ENCODE measurements at places on chromosomes 7 and 10. TPM values are rescaled to one million over a fixed set of nuclear protein-coding genes. Genes with fewer than 3 reads are reported as not detected.

- H3K27ac ChIP-seq: no peak overlapping the region
- H3K4me3 ChIP-seq: no peak overlapping the region
- H3K36me3 ChIP-seq: no peaks in the 10 kb centered on the region
Measured at GRCh38 chr7:46173476-46174195, 252.6 kb upstream of the IGFBP3 start.

- 0 out of 2 replicates have a peak, but pooled peaks cover 3% of the 10 kb centered on the region for H3K4me1 ChIP-seq
- H3K4me3 ChIP-seq: no peak overlapping the region
- no peak overlapping the region for H3K27ac ChIP-seq
- DNase-seq: no peak
- H3K36me3 ChIP-seq: no peaks in the 10 kb centered on the region
Measured at GRCh38 chr7:150986099-150986512, 4.7 kb upstream of the NOS3 start.

GRCh38 chr7:72394016-72394415 is 18.1 kb downstream of the CALN1 start:
- no peaks in the 10 kb centered on the region for H3K36me3 ChIP-seq
- H3K4me3 ChIP-seq: no peak overlapping the region
- H3K27ac ChIP-seq: no peak overlapping the region
- no peaks in the 10 kb centered on the region for H3K4me1 ChIP-seq
- no peak for DNase-seq

GRCh38 chr10:65350611-65351010 is 1575.2 kb upstream of the LRRTM3 start:
- no peak for DNase-seq
- no peaks in the 10 kb centered on the region for H3K4me1 ChIP-seq

DNA sequence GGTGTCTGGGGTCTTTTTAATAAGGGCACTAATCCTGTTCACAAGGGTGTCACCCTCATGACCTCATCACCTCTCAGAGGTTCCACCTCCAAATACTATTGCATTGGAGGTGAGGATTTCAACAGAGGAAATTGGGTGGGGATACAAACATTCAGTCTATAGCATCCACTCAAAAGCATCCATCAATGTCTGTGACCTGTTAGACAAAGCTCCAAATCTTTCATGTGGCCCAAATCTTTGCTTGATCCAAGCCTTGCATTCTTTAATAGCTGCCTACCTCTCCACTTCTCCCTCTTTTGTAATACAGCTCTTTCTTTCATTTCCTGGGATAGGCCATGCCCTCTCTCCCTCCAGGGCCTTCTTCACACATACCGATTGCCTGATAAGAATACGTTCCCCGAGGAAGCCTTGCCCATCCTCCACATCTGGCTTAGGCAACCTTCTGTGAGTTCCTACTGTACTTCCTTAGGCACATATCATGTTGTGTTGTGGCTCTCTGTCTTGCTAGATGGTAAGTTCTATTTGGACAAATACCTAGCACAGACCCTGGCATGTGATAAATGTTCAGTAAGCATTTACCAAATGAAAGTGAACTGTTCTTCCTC is 66.1 kb downstream of the CREM start:
- no peaks in the 10 kb centered on the region for H3K27me3 ChIP-seq
- H3K4me1 ChIP-seq: peaks cover 7% of the 10 kb centered on the region
- no peak overlapping the region for H3K27ac ChIP-seq

DNA sequence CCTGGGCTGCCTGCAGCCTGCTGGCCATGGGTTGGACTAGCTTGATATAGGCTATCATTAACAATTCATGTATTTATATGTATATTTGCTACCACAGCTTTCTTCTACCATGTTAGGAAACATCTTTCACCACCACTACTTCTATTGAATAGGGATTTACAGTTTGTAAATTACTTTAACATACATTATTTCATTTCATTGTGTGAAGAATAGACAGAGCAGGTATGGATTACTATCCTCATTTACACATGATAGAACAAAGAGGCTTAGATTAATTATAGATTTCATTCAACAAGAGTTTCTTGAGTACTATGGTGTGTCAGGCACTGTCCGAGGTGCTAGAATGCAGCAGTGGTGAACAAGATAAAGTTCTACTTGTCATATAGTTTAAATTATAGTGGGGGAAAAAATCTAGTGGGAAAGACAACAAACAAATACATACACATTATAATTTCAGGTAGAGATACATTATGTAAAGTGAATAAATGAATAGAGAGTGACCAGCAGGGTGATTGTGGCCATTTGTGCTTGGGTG is 20.6 kb downstream of the VTI1A start:
- H3K4me1 ChIP-seq: no peaks in the 10 kb centered on the region
- no peak overlapping the region for H3K27ac ChIP-seq
- no peak overlapping the region for H3K4me3 ChIP-seq

DNA sequence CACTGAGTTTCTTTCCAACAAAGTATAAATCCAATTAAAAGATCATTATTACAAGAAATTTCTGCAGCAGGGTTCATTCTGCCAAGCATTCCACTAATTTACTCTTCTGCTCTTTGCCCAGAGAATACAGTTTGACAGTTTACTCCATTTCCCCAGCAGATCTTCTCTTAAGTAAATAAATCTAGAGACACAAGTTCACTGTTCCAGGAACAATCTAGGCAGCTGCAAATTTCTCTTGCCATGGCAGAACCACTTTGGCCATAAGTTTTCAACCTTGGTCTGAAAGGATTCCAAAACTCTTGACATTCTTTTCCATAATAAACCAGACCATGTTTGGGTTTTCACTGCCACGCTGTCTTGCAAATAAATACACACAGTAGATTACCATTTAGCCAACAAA is 11.5 kb downstream of the RGS10 start:
- H3K27ac ChIP-seq: no peak overlapping the region
- peak; percentile 42 for DNase-seq
- no peak overlapping the region for H3K4me3 ChIP-seq
- no peaks in the 10 kb centered on the region for H3K36me3 ChIP-seq
- H3K27me3 ChIP-seq: no peaks in the 10 kb centered on the region

DNA sequence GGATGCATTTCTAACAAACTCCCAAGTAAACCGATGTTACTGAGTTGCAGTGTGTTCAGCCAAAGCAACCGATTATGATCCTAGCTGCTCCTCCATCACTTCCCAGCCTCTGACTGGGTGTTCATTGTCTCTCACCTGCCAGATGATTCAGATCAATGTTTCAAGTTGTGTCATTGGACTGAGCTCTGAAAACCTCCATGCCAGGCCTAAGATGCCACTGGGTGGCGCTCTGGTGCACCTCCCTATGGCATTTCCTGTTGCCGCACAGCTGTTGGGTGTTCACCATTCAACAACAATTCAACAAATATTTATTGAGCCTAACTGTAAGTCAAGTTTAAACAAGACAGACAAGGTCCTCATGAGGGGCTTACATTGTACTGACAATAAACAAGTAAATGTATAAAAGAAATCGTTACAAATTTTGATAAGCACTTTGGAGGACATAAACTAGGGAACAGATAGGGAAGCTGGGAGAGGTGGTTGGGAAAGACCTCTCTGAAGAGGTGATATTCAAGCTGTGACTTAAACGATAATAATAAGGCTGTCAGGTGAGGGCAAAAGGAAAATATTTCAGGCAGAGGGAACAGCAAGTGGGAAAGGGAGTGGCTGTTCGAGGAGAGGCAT is 22.8 kb downstream of the RGR start:
- H3K36me3 ChIP-seq: no peaks in the 10 kb centered on the region
- H3K27me3 ChIP-seq: no peaks in the 10 kb centered on the region
- H3K4me3 ChIP-seq: no peak overlapping the region
- H3K4me1 ChIP-seq: peaks cover 35% of the 10 kb centered on the region
- peak overlapping the region; percentile 40 for H3K27ac ChIP-seq

GRCh38 chr10:11874568-11875493 is 51.7 kb downstream of the PROSER2 start:
- H3K4me1 ChIP-seq: peaks cover 19% of the 10 kb centered on the region
- H3K36me3 ChIP-seq: no peaks in the 10 kb centered on the region
- peak; percentile 8 for DNase-seq
- H3K27ac ChIP-seq: peak overlapping the region; percentile 42
- H3K27me3 ChIP-seq: no peaks in the 10 kb centered on the region

DNA sequence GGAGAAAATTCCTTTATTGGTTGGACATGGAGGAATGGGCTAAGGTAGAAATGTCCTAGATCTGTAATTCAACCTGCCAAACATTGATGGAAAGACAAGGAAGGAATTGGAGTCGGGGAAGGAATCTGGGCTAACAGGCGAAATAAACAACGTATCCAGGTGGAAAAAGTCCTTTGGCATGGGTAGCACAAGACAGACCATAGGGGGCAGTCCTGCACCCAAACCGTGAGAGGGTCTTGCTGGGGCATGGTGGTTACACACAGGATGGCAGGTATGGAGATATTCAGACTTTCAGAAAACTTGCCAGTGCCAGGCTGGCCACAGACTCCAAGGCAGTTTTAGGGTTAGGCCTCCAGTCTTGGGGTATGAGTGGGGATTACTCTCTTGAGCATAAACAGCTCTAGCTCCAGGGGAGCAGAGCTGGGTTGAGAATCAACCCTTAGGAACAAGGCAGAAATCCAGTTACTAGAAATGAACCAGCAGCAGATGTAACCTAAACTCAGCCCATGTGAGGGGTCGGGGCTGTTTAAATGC is 188.6 kb upstream of the GDF10 start:
- peak; percentile 9 for DNase-seq
- H3K4me3 ChIP-seq: no peak overlapping the region
- no peak overlapping the region for H3K27ac ChIP-seq

DNA sequence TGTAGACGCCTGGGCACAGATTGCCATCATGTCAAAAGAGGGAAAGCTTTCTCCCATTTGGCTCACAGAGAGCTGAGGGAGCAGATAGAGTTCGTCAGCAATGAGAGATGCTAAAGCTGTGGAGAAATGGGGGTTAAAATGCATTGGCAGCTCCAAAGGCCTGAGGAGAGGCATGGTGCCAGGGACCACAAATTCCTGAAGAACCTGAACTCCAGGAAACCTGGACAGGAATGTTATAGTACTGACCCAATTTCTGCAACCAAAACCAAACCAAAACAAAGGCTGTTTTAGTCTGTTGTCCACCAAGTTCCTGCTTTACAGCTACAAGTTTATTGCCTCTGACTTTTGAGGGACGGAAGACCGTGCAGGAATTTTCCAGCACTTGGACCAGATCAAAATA is 575.7 kb downstream of the REEP3 start:
- H3K36me3 ChIP-seq: no peaks in the 10 kb centered on the region
- H3K27ac ChIP-seq: no peak overlapping the region
- H3K4me1 ChIP-seq: no peaks in the 10 kb centered on the region
- DNase-seq: no peak
- no peaks in the 10 kb centered on the region for H3K27me3 ChIP-seq

- DNase-seq: no peak
- H3K27ac ChIP-seq: no peak overlapping the region
- H3K4me1 ChIP-seq: no peaks in the 10 kb centered on the region
- 0 out of 2 replicates have a peak, but pooled peaks cover 3% of the 10 kb centered on the region for H3K27me3 ChIP-seq
- H3K36me3 ChIP-seq: no peaks in the 10 kb centered on the region
- H3K4me3 ChIP-seq: no peak overlapping the region
Measured at GRCh38 chr10:120005207-120006201, 113.0 kb downstream of the SEC23IP start.

GRCh38 chr10:69324583-69324982 is 46.3 kb downstream of the HK1 start:
- no peaks in the 10 kb centered on the region for H3K27me3 ChIP-seq
- DNase-seq: no peak
- H3K4me1 ChIP-seq: peaks cover 23% of the 10 kb centered on the region
- H3K36me3 ChIP-seq: peaks cover 6% of the 10 kb centered on the region
- H3K4me3 ChIP-seq: no peak overlapping the region

- no peaks in the 10 kb centered on the region for H3K27me3 ChIP-seq
- H3K4me1 ChIP-seq: no peaks in the 10 kb centered on the region
- no peak for DNase-seq
- no peaks in the 10 kb centered on the region for H3K36me3 ChIP-seq
- H3K27ac ChIP-seq: no peak overlapping the region
- H3K4me3 ChIP-seq: no peak overlapping the region
Measured at GRCh38 chr7:13411151-13411550, 578.3 kb downstream of the ETV1 start.

DNA sequence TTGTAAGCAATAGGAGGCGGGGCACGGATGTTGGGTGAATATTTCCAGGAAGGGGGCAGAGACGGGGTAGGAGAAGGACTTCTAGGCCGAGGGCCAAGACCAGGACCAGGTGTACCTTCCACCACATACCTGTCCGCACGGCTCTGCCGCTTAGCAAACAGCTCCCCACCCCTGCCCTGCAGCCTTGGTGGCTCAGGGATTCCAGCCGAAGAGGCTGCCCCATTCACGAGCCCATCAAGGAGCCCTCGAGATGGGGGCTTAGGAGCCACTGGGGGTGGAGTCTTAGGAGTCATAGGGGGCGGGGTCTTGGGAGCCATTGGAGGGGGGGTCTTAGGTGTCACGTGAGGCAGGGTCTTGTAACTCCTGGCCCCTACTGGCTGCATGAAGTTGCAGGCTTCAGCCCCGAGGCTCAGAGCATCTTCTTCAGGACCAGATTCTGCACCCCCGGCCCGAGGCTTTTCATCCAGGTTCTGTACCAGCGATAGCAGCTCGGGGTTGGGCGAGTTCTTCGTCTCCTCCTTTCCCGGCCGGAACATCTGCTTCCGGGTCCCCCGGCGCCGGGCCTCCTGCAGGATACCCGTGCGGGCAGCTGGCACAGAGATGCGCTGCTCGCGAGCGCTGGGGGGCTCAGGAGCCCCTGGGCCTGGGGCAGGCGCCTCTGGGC is 6.1 kb upstream of the MYOZ1 start:
- H3K27ac ChIP-seq: no peak overlapping the region
- DNase-seq: no peak
- no peaks in the 10 kb centered on the region for H3K36me3 ChIP-seq
- peaks cover 18% of the 10 kb centered on the region for H3K4me1 ChIP-seq
- no peaks in the 10 kb centered on the region for H3K27me3 ChIP-seq
- H3K4me3 ChIP-seq: no peak overlapping the region

DNA sequence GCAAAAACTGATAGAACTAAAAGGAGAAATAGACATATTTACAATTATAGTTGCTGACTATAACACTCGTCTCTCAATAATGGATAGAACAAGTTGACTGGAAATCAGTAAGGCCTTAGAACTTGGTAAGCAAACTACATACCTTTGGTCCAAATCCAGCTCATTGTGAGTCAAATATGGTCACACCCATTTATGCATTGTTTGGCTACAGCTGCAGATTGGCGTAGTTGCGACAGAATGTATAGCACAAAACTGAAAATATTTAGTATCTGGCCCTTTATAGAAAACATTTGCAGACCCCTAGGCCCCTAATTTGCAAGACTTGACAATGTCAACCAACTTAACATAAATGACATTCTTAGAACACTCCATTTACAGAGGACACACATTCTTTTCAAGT is 103.6 kb upstream of the EGR2 start:
- no peaks in the 10 kb centered on the region for H3K36me3 ChIP-seq
- no peaks in the 10 kb centered on the region for H3K4me1 ChIP-seq
- H3K27me3 ChIP-seq: no peaks in the 10 kb centered on the region
- no peak for DNase-seq
- no peak overlapping the region for H3K27ac ChIP-seq

NPSR1 gene
- not detected for total RNA-seq

AS3MT gene
- 0.45 TPM for total RNA-seq

SKIDA1 gene
- total RNA-seq: 1.7 TPM

CH25H gene
- 0.55 TPM for total RNA-seq

TRPV5 gene
- not detected for total RNA-seq

ABLIM1 gene
- 10.4 TPM for total RNA-seq

C10orf143 gene
- total RNA-seq: not detected

DPYSL4 gene
- 1.3 TPM for total RNA-seq

AKR1C4 gene
- not detected for total RNA-seq

TMEM236 gene
- not detected for total RNA-seq

GIMAP5 gene
- not detected for total RNA-seq

ANKRD61 gene
- 0.42 TPM for total RNA-seq

GRM3 gene
- not detected for total RNA-seq

Measured in SJSA1 (cell line).